ENCODE measurements at places on chromosomes 16 and 17.

GRCh38 chr17:41638941-41639340, 14.6 kb upstream of the KRT17 start:
- no peak for DNase-seq

- DNase-seq, result no peak
Measured at GRCh38 chr17:17353625-17354484, 50.7 kb downstream of the NT5M start.

- no peak for DNase-seq
Measured at GRCh38 chr17:80124351-80124981, 22.5 kb downstream of the EIF4A3 start.

DNA sequence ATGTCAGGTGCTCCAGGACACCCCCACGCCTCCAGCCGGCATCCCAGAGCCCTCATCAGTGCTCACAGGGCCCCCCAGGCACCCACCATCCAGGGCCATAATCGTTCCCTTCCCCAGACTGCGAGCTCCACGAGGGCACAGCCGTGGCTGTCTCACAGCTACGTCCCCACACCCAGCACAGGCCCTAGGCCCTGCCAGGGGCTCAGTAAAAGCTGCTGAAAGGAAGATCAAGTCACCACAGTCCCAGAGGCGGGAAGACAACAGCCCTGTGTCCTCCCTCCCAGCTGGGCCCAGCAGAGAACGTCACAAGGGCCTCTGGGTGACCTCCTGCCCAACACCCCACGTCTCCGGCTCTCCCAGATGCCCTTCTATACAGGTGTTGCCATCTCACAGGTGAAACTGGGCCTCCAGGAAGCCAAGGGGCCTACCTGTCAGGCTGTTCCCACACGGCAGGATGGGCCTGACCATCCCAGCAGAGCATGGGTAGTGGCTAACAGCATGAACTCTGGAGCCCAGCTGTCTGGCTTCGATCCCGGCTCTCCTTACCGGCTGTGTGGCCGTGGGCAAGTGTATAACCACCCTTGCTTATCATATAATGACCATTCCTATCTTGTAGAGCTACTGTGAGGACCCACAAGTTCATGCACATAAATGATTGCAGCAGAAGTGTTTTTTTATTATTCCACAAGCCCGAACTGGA, 17.9 kb downstream of the ARL2BP start:
- no peak for DNase-seq

DNA sequence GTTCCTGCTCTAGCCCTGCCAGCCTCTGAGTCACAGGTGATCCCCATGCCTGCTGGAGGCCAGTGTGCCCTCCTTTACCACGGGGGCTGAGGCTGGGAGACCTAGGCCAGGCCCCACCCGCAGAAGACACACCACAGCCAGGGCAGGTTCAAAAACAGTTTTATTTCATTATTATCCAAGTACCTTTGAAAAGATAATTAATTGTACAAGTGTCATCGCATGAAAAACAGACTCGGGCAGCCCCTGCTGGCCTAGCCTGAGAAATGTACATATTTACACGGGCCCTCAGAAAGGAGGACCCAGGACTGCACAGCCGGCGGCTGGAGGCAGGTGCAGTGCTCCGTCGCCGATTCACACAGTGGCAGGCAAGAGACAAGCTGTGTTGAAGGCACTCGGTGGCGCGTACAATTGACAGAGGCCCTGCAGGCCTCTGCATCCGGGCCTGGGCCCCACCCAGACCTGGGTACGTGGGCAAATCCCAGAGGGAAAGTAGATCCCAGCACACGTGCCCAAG, 4.4 kb downstream of the PDIA2 start:
- no peak for DNase-seq

DNA sequence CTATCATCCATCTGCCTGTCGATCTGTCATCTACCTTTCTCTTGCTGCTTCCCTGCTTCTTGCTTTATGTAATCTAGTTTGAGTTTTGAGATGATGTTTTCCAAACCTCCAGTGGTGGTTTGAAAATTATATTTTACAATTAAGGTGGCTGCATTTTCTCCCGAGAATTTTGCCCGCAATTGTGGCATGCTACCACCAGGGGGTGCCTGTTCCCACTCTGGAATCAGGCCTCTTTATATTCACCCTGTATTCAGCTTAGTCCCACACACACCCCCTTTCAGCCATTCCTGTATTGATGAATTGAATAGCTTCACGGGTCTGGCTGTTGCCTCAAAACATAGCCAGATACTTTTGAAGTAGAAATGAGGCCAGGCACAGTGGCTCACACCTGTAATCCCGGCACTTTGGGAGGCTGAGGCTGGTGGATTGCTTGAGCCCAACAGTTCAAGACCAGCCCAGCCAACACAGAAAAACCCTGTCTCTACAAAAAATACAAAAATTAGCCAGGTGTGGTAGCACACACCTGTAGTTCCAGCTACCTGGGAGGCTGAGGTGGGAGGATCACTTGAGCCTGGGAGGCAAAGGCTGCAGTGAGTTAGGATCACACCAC, 3.2 kb downstream of the PRSS22 start:
- DNase-seq, result no peak

DNA sequence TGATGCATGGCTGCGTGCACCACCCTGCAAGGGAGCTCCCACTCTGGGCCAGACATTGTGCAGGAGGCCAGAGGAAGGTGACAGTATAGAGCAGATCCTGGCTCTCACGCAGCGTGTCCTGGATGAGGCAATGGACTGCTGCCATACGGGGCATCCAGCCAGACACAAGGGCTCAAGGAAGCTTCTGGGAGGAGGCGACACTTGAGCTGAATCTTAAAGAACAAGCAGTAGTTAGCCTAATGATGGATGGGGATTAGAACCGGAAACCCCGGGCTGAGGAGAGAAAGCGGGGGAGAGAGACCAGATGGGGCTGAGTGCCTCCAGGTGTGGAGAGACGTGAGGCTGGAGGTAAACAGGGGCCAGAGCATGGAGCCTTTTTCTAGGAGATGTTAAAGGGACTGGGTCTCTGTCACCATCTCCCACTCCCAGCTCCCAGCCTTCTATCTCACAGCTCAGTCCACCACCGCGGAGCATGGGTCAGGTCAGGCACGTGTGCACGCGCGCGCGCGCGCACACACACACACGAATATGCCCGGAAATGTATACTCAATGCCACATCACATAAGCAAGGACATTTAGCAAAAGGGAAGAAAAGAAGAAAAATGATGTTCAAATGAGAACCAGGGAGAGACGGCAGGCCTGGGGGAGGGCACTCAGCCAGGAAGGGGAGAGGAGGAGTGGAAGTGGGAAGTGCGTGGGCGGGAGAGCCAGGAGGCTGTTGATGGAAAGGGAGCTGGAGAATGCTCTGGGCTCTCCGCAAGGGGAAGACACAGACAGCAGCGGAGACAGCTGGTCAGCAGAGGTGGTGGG, 46.3 kb downstream of the CCDC42 start:
- DNase-seq, result no peak

DNA sequence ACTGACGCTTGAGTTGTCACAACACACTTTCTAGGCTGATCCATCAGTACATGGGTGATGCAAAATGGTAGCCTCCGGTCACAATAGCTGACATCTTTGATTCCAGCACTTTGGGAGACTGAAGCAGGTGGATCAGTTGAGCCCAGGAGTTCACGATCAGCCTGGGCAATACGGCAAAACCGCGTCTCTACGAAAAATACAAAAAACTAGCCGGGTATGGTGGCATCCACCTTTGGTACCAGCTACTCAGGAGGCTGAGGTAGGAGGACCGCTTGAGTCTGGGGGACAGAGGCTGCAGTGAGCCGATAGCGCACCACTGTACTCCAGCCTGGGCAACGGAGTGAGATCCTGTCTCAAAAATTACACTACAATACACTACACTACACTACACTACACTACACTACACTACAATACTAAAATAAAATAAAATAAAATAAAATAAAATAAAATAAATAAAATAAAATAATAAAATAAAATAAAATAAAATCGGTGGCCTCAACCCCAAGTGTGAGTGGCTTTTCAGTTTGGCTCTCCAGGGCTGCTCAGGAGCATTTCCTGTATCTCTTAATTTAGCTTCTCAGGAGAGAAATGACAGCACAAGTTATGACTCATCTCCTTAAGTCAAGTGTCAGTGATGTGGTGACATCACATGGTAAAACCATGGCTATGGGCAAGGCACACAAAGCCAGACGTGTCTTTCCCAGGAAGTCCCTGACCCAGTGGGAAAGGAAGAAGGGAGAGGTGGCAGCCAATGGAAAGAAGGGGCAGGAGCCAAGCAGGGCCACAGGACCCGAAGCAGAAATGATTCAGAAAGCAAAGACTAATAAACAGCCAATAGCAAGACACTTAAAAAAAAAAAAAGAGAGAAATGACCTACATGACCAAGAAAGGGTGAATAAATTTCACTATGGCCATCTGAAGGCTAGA, 75.3 kb upstream of the TBC1D3K start:
- peak; percentile 62 for DNase-seq

DNA sequence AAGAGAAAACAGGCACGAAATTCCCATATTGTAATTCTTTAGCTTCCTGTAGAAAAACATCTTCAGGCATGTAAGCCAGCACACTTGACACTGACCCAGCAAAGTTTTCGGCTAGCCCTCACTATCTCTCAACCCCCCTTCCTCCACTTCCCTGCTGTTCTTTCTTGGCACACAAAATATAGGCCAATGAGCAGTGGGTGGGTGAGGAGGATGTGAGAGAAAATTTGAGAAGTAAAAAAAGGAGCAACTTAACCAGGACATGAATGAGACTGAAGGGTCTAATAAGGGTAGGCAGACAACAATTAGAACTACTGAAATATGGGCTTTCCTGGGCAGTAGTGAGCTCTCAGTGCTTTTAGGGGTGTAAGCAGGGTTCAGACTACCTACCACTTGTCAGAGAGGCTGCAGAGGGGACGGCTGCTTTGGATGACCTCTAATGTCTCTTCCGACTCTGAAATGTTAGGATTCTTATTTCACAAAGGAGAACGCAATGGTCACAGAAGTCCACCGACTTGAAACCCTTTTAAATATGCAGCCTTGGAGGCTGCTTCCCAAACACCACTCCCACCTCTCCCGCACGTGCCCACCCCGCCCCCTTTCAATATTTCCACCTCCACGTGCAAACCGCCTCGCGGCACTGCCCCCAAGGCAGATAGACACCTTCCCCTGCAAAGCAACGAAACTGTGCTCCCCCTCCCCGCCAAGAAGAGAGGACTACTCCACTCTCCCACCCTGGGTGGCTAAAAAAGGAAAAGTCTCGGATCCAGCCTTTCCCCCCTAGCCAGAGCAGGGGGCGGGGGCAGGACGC, 889 bp downstream of the MBTD1 start:
- DNase-seq, result no peak

DNA sequence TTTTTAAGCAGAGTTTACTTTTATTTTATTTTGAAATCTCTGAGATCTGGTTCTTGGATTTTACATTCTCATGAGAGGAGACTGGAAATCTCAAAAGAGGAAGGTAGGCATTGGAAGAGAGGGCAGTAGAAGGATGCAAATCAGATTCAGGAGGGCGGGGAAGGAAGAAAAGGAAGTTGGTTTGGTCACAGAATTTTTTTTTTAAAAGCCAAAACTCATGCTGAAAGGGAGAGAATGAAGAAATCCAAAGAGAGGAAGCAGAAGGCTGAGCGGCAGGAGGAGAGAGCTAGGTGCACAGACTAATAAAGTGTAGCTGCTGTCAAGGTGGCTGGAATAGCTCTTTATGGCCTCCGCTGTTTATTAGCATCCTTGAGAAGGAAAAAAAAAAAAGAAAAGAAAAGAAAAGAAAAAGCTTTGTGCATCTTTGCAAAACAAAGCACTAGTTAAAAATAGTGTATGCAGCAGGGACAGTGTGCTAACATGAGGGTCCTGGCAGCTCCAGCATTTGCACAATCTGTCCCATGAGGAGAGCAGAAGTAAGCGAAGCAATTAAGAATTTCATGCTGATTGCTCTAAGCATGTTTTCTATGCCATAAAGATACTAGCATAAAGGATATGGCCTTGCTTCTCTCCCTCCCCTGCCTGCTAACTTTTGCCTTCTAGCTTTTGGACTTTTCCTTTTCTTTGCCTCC, 194.2 kb downstream of the ZFHX3 start:
- DNase-seq, result no peak

- DNase-seq, result no peak
Measured at GRCh38 chr16:8120001-8120400, 470.3 kb downstream of the TMEM114 start.

DNA sequence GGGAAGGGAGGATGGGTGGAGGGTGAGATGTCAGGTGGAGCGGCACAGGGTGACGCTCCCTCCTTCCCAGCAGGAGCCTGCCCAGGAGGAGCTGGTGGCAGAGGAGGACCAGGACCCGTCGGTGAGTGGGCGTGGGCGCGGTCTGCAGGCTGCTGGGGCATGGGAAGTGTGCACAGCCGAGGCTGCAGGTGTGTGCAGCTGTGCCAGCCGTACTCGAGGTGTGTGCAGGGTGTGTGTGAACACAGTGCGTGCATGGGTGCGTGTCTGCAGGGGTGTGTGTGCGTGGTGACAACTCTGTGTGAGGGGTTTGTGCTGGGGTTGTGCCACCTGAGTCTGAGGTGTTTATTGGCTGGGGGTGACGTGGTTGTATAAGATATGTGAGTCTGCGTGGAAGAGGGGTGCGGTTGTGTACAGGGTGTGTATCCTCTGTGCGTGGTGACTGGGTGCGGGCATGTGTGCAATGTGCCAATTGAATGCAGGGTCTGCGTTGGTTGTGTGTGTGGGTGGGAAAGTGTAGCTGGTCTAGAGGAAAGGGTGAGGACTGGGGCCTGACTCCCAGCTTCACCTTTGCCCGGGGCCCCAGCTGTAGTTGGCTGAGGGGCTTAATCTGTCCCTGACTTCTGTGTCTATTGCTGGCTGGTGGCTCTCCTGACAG, 670 bp downstream of the TNFSF12 start:
- no peak for DNase-seq

DNA sequence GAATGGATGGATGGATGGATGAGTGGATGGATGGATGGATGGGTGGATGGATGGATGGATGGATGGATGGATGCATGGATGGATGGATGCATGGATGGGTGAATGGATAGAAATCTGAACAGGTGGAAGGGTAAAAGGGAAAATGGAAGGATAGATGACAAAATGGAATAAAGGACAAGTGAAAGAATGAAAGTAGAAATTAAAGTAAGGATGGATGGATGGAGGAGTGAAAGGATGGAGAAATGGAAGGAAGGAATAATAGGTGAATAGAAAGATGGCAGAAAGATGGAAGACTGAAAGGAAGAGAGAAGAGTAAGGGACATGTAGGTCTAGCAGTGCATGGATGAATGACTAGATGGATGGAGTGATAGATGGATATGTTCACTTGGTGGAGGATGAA, 29.9 kb downstream of the VWA3A start:
- no peak for DNase-seq
